GOT3 (cell line): ENCODE measurements at places on chromosomes 3 and 15.

DNA sequence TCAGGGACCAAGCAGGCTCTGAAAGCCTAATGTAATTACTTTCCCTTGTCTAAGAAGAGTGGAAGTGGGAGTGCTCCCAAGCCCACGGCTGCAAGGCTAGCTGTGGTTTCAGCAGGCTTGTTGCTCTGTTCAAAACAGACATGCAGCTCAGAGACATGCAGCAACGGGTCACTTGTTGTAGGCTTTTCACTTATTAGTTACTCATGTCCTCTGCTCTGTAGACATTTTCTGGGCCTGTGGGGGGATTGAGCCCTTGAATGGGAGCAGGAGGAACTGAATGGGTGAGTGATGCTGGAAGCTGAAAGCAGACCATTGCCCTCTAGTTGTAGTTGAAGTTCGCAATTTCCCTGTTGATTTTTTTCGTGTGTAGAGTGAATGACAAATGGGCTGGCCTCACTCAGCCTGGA is 261.9 kb upstream of the NR2E3 start:
- DNase-seq = no peak

DNA sequence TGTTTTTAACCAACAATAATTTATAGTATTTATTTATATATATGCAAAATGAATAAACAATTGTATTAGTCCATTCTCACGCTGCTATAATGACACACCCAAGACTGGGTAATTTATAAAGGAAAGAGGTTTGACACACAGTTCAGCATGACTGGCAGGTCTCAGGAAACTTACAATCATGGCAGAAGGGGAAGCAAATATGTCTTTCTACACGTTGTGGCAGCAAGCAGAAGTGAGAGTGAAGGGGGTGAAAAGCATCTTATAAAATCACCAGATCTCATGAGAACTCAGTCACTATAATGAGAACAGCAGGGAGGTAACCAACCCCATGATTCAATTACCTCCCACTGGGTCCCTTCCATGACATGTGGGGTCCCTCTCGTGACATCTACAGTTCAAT is 162.8 kb upstream of the SLITRK3 start:
- DNase-seq = no peak

DNA sequence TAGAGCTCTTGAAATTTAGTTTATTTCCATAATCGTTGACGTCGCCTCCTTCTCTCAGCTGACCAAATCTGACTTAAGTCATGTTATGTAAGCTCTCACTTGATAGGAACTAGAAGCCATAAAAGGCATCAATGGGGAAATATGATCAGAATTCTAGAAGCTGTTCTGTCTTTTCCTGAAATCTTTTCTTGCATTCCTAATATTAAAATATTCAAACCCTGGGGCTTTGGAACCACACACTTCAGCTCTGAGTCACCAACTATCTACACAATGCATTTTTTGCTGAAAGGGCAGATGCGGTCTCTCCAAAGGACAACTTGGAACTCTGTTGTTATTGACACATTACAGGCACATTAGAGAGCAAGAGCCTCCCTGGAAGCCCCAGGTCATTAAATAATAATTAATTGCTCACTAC is 91.3 kb downstream of the LARS2 start:
- DNase-seq = no peak

DNA sequence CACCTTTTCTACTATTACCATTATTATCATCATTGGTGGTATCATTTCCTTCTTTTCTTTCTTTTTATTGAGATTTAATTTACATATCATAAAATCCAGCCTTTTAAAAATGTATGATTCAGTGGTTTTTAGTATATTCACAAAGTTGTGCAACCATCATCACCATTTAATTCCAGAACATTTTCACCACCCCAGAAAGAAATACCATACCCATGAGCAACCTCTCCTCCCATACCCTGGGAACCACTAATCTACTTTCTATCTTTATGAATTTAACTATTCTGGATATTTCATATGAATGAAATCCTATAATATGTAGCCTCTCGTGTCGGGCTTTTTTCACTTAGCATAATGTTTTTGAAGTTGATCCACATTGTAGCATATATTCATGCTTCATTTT is 29.1 kb downstream of the AAGAB start:
- no peak for DNase-seq

- DNase-seq = no peak
These were observed 42.8 kb upstream of the FEZF2 start for GRCh38 chr3:62416144-62416543.
